HT-29 (cell line): ENCODE measurements at places on chromosomes 1 and 21. TPM values are rescaled to one million over a fixed set of nuclear protein-coding genes. Genes with fewer than 3 reads are reported as not detected.

- DNase-seq: no peak
These were observed 3.6 kb downstream of the NHLH2 start for GRCh38 chr1:115837341-115837739.

DNA sequence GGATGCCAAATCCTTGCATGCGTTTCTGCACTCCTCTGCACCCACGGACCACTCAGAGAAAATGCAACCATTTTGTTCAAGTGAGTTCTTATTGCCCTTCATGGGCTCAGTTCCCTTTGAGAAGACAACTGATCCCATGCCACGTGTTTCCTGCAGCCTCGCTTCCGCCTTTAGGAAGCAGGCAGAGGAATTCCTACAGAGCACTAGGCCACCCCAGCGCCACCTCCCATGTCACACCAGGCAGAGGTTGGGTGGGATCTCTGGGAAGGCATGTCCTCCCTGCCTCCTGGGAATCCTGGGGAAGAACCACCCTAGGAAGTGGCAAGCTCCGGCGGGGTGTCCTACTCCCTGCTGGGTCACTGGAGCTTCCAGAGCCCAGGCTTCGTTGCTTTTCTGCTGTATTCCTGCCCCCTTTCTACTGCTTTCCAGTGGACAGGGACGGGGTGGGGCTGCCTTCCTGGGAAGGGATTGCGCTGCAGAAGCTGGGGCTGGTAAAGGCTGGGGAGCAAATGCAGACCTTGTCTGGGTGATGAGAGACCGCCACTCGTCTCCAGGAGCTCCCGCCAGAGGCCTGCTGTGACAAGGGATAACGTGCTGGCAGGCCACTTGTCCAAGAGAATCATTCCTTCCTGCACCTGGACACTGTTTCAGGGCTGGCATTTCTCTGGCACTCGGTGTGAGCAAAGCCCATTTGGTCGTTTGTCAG, 478.2 kb upstream of the VAMP3 start:
- DNase-seq: no peak

DNA sequence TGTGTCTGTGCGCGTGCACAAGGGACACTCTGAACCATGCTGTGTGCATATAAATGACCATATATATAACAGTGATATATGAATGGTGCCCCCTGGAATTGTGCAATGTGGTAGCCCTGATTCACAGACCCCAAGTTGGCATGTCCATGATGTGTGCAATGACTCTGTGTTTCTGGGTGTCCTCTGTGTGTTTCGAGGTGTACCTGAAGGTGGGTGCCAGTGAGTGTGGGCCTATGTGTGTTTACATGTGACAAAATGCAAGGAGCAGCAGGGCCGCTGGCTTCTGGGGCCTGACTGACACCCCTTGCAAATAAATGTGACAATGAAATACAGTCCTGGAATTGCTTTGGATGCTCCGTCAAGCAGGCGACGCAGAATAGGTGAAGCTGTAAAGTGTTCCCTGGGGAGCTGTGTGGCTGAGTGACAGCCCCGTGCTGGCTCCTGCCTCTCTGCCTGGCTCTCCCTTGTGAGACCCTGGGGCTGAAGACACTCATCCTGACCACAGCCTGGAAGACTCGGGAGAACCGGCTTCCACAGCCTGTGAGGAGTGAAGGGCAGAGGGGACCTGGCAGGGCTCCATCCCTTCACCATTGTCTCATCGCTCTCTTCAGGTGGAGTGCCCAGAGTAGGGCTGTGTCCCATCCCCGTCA, 38.2 kb upstream of the CSF3R start:
- DNase-seq: no peak

DNA sequence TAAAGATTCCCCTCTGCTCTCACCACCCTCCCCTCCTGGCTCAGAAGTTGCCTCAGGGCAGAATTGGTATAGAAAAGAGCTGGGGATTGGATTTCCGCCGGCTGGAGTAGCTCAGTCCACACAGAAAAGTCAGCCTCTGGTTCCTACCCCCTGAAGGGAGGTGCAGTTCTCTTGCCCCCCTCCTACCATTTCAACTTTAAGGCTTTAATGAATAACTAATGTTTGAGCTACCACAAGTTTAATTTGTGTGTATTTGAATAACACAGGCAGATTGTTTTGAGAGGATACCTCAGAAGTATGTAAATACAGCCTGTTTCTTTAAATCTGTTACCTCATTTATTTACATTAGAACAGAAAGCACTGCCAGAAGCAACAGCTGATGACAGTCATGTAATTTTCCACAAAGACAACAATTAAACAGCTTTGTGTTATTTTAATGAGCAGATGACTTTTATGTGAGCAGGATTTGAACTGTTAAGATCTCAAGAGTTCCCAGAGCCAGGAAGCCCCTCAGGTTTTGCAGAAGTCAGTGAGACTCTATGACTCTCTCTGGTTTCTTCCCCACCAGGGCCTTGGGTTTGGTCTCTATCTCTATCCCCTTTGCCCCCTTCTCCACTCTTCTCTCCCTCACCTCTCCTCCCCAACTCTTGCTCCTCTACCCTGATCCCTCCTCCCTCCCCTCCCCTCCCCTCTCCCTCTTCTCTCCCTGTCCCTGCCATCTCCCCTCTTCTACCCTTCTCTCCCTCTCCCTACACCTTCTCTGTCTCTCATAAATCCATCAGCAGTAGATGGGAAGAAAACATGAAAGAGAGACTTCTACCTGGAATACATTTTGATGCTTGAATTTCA, 26.3 kb downstream of the DUSP10 start:
- no peak for DNase-seq

Gene SLC35F3
- not detected in 2 replicates for total RNA-seq

Gene OPRD1
- total RNA-seq: under 0.01 and 0.03 TPM in 2 replicates

Gene TMCO4
- 23.8 and 26.8 TPM in 2 replicates for total RNA-seq
